ENCODE measurements at places on chromosomes 3 and 15.

DNA sequence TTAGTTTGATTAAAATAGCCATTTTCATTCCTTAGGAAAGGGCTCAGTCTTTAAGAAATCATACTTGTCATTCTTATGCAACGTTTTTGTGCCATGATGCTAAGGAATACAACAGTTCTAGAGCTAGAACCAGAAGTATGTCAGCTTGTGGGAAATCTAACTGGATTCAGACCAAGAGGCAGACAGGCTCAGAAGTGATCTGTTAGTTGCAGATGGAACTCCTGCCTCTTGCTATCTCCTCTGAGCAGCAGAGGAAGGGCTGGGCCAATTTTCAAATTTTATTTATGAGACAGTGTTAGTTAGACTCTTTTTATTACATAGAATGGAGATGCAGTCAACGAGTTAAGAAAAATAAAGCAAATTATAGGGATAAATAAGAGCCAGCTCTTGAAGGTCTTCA lies 48.5 kb upstream of the RYR3 start:
- DNase-seq, result no peak

DNA sequence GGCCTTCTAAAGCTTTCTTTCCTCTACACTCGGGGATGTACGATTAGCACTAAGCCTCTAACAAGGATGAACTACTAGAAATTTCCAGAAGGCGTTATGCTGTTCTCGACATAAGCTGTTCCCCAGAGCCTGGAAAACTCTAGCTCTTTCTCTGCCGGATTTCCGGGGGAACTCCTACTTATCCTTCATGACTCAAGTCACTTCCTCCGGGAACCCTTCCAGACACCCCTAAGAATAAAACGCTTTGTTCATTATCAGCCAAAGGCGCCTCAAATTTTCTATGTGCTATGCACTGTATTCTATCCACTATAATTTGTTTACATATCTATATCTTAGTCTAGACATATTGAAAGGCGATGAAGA lies 455 bp upstream of the SNAP23 start:
- no peak for DNase-seq

GRCh38 chr15:36886191-36886590 lies 214.2 kb downstream of the MEIS2 start:
- DNase-seq, result no peak

- no peak for DNase-seq
Observed at GRCh38 chr3:191356631-191357439, 26.5 kb upstream of the UTS2B start.

DNA sequence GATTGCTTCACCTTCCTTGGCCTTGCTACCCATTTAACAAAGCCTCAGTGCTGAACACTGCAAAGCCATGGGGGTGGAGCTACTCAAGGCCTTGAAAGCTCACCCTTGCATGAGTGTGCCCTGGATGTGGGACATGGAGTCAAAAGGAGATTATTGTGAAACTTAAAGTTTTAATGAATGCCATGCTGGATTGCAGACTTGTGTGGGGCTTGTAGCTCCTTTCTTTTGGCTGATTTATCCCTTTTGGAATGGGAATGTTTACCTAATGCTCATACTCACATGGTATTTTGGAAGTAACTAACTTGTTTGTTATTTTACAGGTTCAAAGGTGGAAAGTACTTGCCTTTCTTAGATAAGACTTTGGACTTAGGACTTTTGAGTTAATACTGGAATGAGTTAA lies 538.5 kb upstream of the NECTIN3 start:
- DNase-seq, result no peak

- DNase-seq, result no peak
Observed at GRCh38 chr15:79950247-79950646, 20.7 kb downstream of the BCL2A1 start.

DNA sequence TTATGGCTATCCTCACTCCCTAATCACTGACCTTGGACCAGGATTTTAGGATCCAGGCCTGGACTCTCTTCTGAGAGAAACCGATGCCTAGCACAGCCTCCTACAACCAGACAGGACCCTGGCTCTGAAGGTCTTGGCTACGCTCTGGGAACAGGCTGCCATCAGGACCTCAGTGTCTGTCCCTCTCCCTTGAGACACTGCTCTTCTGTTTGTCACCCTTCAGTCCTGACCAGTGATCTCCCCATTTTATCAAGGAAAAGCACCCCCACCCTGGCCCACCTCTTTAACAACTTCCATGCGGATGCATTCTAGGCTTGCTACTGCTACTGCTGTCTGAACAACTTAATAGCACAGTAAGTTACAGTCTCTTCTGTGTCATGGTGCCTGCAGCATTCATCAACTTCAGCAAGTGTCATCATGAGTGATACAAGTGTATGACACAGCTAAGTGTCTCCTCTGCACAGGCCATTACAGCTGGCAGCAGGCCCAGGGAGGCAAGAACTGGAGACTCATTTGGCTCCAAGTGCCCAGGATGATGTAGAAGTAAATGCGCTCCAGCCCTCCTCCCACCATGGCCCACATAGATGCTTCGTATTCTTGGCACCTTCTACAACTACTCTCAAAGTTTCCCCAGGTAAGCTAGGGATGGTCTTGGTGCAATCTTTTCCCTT lies 302.4 kb downstream of the EPHB1 start:
- no peak for DNase-seq

- no peak for DNase-seq
Observed at GRCh38 chr3:80351201-80351600, 583.4 kb upstream of the ROBO1 start.

DNA sequence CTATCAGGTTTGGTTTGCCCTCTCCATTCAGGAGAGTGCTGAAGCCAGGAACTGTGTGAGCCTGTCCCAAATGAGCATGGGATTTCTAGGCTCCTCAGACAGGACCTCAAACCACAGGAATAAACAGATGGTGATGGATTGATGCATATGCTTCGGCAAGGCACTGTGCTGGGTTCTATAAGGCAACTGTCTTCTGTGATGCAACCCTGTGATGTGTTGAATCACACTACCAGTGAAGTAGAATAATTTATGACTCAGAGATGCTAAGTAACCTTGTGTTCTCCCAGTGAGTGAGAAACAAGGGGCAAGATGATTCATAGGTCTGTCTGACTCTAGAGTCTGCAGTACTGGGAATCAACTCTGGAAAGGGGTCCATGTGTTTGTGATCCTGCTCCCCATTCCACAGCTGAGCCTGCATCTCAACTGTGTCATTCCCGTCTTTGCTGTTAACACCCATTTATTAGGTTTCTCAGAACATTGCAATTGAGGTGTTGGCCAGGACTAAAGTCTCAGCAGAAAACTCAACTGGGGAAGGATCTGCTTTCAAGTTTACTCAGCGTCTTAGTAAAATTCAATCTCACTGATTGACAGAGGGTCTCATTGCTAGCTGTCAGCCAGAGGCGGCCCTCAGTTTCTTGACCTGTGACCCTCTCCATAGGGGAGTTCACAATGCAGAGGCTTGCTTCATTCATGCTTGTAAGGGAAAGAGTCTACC lies 510.1 kb upstream of the CFAP20DC start:
- DNase-seq, result no peak

DNA sequence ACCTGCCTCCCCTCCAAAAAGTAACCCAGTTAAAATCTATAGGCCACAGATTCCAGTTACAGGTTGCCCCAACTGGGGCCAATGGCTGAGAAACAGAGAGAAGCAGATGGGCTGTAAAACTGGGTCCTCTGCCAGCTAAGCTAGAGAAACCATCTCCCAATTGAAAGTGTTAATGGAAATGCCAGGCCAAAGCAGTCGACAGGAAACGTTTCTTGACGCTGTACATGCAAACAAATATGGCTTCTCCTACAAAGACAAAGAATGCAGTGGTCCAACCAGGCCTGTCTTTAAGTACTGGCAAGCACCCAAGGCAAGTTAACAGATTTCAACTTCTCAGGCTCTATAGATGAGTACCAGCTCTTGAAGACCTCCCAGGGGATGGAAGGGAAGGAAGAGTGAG lies 71.3 kb downstream of the MAGI1 start:
- no peak for DNase-seq

- no peak for DNase-seq
Observed at GRCh38 chr3:141276398-141276797, 44.8 kb downstream of the PXYLP1 start.

DNA sequence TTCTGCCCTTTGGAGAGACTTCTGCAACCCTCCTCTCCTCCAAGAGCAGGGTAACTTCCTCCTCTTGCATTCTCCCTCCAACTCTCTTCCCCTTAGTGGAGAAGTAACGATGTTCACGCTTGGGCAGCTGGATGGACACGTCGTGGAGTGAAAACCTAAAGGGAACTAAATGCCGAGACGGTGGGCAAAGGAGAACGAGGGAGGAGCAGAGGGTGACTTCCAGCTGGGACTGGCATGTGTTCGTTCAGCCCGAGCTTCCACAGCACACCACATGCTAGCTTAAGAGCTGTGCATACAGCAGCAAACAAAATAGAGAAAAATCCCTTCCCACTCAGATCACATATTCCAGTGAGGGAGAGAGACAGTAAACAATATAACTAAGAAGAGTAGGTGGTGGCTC lies 179.8 kb downstream of the SLCO3A1 start:
- no peak for DNase-seq

DNA sequence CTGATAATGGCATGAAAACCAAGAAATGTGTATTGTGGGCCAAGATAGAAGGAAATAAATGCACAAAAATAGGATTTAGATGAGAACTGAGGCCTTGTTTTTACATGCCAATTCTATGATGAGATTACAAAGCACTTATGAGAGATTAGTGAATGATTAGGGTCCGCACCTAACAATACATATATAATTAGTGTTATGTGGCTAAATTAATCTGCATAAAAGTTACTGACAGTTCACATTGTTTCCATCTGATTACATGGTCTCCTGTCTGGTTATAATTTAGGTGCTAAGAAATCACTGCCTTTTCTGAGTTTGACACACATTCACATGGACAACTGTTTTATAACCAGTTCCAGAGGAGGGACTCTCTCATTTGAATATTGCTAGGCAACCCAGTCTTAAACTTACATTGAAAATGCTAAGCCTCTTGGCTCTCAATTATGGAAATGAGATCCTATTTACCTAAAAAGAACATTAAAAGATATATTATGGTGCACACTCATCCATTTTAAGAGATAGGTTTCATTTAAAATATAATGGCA lies 117.0 kb upstream of the ARL6 start:
- DNase-seq, result no peak

GRCh38 chr3:190265796-190266195 lies 56.5 kb downstream of the CLDN1 start:
- DNase-seq, result no peak

- DNase-seq, result no peak
Observed at GRCh38 chr3:125605756-125606155, 10.5 kb upstream of the OSBPL11 start.

GRCh38 chr15:33788906-33789540 lies 179.3 kb upstream of the CHRM5 start:
- DNase-seq, result no peak

DNA sequence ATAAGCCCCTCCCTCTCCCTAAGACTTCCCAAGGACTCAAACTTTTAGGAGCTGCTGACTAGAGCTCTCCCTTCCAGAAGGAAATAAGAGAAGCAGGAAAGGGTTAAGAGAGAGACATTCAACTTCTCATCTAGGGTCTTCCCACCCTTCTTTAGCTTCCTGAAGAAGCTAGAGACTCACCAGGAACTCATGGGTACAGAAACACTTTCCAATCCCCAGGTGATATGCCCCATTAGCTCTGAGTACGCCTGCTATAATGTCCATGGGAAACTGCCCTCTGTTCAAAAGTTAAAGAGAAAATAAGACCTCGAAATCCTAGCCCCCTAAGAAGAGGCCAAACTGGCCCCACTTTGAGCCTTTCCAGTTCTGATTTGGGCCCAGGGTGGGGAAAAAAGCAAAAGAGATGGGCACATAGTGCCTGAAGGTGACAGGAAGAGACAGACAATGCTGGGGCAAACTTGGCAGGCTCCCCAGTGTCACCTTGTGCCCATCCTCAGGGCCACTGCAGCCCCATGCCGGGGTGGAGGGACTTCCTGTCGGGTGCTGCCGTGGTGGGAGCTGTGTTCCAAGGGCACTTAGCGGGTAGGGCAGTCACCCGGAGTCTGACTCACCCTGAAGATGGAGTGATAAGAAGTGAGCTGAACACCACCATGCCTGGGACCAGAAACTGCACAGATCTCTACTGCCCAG lies 29.5 kb downstream of the CCDC12 start:
- DNase-seq, result peak; percentile 50

DNA sequence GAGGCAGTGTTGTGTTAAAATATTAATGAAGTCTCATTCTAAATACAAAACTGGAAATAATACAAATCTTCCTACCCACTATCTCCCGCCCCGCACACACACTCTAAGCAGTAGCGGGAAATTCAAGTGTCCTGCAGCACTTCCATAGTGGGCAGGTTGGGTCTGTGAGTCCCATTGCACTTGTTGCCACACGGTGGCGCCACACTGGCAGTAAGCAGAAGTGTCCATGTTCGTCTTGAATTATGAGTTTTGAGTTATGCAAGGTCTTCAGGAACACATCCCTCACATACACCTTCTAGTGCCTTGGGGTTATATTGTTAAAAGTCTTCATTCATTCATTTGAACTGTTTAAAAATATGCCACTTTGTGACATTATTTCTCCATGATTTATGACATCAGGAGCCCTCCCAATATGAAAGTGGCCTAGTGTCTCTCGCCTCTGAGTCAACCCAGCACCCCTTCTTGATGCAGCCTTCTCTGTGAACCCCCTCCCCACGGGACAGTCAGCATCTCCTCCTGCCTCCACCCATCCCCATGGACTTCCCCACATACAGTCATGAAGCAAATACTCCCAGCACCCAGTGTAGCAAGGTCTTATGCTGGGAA lies 17.6 kb upstream of the CCDC174 start:
- peak; percentile 35 for DNase-seq

- DNase-seq, result no peak
Observed at GRCh38 chr15:85831415-85832113, 36.8 kb upstream of the KLHL25 start.

DNA sequence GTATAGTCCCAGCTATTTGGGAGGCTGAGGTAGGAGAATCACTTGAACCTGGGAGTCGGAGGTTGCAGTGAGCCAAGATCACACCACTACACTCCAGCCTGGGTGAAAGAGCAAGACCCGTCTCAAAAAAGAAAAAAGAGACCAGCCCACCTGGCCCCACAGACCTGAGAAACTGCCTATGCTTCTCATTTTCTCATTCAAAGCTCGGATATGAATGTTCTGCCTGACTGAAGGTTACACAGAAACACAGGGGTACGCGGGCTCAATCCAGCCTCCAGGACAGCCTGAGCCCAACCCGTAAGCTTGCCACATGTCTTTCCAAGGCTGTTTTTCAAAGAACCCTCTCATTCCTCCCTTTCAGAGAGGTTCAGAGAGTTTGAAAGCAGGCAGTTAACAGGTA lies 9.7 kb upstream of the LRRC15 start:
- no peak for DNase-seq

DNA sequence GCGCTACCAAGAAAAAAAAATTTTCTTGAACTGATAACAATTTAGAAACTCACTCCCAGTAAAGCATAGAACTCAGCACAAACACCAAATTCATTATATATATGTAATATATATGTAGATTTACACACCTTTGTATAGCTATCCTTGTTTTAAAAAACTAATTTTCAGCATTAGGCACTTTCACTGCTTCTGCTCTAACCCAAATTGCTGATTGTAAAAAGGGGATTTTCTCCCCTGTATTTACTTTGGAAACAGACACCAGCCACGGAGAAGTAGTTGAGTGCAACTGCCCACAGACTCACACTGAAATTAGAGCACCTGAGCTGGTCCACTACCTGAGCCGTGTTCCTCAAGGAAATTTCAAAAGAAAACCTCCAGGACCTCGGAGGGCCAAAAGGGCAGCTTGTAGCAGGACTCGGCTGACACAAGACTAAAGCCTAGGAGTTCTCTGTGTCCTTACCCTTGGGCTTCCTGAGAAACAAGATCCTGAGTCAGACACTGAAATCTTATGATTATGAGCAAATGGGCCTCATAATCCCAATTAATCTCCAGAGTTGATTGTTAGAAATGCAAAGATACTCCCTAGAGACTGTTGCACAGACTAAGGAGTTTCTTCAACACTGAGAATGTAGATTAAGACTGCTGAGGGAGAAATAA lies 106.0 kb downstream of the TNIK start:
- DNase-seq, result no peak
